ENCODE measurements at places on chromosomes 3 and 15. TPM values are rescaled to one million over a fixed set of nuclear protein-coding genes. Genes with fewer than 3 reads are reported as not detected.

GRCh38 chr3:13480340-13481318 is 523 bp downstream of the HDAC11 start:
- DNase-seq = no peak

- no peak for DNase-seq
Measured at GRCh38 chr15:66039117-66039871, 170.0 kb downstream of the RAB11A start.

DNA sequence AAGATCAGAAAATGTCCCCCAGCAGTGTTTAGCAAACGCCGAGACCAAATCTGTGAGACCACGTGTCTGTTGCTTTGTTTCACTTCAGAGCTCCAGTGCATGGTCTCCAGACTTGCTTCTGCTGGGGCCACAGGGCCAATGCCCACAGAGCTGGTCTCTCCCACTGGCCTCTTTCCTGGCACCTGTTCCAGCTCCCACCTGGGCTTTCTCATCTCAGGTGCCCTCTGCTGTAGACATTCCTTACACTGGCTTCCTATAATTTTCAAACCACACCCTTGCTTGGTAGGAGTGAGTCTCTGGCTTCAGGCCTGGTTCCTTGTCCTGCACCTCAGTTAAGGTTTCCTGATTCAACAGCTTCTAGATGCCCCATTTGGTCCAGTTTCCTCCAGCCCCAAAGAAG is 243.1 kb downstream of the ADAMTS17 start:
- DNase-seq = no peak

- DNase-seq = no peak
Measured at GRCh38 chr3:62436785-62437184, 63.4 kb upstream of the FEZF2 start.

DNA sequence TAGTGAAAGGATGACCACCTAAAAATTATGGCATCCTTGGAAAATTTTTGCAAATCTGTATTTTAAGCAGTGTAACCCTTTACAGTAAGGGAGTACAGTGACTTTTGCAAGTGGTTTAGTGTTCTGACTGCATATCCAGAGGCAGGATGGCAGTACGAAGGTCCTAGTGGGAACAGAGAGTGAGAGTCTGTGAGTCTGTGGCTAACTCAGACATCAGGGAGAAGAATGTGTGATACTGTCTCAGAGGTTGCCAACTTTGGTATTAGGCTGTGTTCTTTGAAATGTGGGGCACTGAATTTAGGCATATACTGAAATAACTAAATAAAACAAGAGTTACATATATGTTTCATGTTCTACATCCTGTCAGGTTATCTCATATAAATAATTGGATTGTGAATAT is 25.7 kb downstream of the PRKCI start:
- DNase-seq = no peak

GRCh38 chr3:25306705-25307104 is 121.4 kb upstream of the RARB start:
- no peak for DNase-seq

DNA sequence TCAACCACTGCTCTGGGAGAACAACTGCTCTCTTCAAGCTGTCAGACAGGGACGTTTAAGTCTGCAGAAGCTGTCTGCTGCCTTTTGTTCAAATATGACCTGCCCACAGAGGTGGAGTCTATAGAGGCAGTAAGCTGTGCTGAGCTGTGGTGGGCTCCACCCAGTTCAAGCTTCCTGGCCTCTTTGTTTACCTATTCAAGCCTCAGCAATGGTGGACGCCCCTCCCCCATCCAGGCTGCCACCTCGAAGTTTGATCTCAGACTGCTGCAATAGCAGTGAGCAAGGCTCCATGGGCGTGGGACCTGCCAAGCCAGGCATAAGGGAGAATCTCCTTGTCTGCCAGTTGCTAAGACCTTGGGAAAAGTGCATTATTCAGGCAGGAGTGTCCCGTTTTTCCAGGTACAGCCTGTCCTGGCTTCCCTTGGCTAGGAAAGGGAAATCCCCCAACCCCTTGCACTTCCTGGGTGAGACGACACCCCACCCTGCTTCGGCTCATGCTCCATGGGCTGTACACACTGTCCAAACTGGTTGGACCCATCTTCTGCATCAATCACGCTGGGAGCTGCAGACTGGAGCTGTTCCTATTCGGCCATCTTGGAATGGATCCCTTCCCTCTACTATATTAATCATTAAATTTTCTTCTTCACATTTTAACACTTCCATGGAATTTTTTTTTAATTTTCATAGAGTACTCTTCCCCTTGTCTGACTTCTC is 167.0 kb upstream of the UBE2E2 start:
- DNase-seq = peak; percentile 29

DNA sequence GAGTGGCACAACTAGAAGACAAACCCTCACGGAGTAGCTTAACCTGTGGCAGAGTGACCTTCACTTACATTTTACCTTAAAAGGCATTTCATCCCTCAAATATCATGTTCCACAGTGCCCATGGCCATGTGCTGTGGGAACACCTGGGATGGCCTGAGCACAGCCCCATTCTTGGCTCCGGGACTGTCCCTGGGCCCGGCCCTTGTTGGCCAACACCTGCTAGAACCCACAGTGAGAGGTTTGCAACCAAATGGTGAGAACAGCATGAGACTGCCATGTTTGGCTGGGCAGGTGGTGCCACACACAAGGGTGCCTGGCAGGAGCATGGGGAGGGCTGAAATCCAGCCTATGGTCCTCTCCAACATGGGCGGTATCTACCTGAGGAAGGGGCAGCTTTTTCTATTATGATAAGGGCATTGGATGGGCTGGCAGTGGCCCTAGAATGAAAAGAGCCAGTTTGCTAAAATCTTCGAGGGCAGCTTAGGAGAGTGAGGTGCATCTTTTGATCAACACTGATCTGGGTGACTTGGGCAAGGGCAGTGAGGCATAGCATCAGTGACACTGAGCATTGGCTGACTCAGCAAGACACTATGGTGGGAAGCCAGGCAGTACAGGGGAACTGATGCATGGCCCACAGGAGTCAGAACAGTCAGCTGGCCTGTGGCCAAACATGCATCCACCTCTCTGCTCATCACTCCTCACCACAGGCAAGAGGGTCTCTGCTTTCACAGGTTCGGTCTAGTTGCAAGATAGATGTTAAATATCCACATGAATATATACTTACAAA is 53.9 kb downstream of the SYNM start:
- no peak for DNase-seq

Gene SLC24A5
- polyA plus RNA-seq = 0.07 TPM

Gene HAPLN3
- 20.1 TPM for polyA plus RNA-seq

Gene FAM81A
- polyA plus RNA-seq = 1.2 TPM

Gene CYP19A1
- polyA plus RNA-seq = 2.2 TPM
